ENCODE measurements at places on chromosomes 2 and 18.

DNA sequence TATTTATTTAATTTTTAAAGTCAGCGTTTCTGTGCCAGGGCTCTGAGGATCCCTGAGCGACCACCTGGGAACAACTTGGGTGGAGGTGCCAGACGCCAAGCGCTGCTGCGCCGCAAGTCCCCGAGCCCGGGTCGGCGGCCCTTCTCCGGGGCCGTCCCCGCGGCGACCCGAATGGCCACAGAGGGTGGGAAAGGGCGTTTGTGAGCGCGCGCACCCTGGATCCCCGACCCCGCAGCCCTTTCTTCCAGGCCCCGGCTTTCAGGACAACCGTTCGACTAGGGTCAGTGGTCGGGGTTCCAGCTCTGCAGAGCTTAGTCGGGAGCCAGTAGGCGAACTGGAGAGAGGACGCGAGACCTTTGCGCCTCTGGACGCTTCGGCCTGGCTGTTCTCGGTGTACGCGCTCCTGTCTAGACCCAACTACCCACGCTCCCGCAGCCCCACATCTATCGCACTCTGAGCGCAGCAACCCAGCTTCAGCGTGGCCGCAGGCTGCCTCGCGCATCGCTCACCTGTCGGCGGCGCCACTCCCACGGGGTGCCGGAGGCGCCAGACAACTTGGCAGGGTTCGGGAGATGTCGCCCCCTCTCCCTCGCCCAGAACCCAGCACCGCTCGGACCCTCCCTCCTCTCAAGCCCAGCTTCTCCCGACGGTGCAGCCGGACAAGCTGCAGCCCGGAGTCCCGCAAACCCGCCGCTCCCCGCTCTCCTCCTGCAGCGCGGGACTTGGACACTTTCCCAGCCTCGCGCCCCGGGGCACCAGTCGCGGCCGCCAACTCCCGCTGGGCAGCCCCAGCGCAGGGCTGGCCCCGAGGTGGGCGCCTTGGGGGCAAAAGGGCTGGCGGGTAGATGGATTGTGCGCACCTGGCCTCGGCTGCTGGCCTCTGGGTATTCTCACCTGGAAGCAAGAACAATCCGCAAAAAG lies 758 bp downstream of the LYPD1 start:
- DNase-seq = no peak

DNA sequence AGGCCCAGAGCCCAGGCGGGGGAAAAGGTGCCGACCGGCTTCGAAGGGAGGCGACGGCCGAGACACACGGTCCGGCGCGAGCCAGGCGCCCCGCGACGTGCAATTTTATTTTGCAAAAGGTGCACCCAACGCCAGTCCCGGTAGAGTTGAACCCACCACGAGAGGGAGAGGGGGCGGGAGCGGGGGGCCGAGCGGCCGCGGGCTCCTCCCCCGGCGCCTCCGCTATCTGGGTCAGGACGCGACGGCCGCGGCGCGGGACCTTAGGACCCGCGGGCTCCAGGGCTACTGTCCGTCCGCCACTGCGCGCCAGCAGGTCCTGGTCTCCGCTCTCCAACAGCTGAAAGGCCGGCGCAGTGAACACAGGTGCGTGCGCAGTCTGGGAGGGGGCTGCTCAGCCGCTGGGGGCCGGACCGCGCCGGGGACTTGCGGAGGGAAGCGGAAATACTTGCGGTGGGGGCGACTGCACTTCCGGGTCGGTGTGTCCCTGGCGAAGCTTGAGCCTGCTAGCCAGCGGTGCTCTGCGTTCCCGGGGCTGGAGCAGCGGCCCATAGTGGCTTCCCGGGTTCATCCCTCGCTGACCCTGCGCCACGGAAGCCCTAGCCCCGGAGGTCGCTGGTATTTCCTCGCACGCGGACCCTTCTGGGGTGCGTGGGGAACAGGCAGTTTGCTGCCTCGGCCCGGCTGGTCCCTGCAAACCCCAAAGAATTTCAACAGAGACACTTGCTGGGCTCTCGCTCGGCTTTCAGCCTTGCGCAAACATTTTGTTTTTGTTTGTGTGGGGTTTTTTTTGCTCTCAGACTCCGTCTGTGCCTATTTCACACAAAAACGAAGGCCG lies at the start of gene RMDN2:
RMDN2 (plus strand) TSS at position 225 of the 835 bp plus-strand sequence. CDS start 3,991 bp downstream, outside the sequence.
- DNase-seq = peak; percentile 77

DNA sequence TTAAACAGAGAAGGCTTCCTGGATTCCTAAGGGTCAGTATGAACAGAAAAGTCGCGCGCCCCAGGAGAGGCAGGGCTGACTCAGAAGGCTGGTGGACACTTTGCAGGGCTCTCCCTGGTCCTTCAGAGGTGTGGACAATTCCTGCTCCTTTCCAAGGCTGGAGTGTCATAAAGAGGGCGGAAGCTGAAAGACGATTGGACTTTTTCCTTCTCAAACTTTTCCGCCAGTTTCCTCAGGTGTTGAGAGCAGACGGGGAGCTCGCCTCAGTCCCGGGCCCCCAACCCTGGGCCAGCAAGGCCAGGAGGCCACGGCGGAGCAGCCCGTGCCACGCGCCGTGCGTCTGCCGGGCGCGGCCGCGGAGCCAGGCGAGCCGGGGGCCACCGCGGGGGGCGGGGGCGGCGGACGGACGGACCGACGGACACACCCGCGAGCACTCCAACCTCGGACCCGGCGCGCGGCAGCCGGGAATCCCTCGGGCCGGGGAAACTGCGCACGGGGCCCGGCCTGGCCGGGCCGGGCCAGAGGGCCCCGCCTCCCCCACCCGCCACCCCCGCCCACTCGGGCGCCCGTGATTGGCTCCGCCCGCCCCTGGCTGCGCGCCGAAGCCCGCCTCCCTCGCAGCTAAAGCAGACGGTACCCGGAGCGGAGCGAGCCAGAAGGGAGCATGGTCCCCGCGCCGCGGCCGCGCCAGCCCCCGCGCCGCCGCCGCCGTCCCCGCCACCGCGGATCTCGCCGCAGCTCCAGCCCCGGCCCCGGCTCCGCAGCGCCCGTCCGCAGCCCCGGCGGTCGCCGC lies at the start of gene KLHL29:
KLHL29 (plus strand) TSS at position 629 of the 793 bp plus-strand sequence. CDS start 177,018 bp downstream, outside the sequence.
- peak; percentile 69 for DNase-seq

- no peak for DNase-seq
Measured at GRCh38 chr18:24922491-24922890, 429.5 kb downstream of the ZNF521 start.

- no peak for DNase-seq
Measured at GRCh38 chr2:161199912-161200701, 39.9 kb downstream of the TANK start.

- DNase-seq = no peak
Measured at GRCh38 chr2:85309699-85310321, 18.0 kb downstream of the TGOLN2 start.

DNA sequence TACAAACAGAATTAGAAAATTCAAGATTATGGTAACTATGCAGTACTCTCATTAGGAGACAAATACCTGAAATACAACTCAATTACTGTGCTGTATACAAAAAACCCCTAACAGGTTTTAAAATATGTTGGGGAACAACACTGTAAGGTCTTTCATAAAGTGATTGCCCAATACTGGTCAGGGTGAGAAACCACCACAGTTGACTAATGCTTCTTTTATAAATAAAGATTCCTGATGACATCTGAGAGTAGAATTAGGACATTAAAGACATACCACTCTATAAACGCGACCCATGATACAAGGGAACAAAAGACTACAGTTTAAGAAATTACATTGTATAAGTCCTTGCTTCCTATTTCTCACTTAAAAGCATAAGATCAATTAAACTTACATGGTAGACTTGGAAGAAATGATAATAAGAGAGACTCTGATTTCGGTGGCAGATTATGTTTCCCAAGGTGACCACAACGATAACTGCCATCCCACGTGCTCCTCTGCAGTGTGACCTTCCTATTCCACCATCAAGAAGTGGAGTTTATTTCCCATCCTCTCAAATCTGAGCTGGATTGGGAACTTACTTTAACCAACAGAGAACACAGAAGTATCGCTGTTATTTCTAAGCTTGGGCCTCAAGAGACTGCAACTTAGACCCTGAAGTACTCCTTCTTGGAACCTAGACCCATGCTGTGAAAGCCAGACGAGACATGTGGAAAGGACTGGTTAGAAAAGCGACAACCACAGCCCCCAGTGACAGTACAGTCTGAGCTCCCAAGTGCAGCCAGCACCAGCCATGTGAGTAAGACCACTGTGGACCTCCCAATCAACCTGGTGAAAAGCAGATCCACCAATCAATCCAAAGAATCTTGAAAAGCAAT lies 52.3 kb downstream of the ZNF521 start:
- DNase-seq = no peak

DNA sequence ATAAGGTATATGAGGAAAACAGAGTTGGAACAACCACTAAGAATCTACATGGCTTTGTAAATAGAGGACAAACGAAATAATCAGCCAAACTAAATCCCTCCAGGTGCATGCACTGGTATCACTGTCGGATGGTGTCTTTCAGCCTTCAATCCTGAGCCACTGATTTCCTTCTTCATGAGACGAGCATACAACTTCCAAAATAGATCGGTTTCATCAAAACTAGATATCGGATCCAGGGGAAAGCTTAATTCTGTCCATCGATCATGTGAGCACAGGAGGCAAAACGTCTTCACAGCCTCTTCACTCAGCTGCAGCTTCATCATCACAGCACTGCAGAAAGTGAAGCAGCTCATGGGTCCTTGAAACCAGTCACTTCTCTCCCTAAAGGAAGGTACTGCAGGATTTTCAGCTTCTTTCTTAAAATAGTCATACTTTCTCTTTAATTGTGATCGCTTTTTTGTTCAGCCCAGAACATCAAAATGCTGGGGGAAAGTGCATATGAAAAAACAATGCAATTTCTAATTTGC lies 80.5 kb downstream of the DTNB start:
- DNase-seq = no peak
